ENCODE measurements at places on chromosomes 1 and 21. TPM values are rescaled to one million over a fixed set of nuclear protein-coding genes. Genes with fewer than 3 reads are reported as not detected.

GRCh38 chr1:66223681-66224080 is 310.3 kb upstream of the SGIP1 start:
- DNase-seq = no peak

GRCh38 chr1:93811326-93812065 is 67.5 kb downstream of the DNTTIP2 start:
- no peak for DNase-seq

DNA sequence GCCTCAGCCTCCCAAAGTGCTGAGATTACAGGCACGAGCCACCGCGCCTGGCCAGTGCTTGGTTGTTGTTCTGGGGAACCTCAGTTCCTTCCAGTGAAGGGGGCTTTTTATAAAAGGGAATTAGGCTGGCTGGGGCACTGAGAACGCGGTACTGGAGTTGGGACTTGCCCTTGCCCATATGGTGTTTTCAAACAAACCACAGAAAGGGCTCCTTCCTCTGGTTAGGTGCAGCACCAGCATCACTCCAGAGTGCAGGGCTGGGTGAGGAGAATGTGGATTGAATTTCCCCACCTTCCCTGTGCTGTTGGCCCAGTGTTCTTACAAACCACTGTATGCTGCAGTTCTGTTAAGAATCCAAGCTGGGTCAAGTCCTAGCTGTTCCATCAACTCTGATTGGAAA is 5.3 kb downstream of the MAN1C1 start:
- no peak for DNase-seq

DNA sequence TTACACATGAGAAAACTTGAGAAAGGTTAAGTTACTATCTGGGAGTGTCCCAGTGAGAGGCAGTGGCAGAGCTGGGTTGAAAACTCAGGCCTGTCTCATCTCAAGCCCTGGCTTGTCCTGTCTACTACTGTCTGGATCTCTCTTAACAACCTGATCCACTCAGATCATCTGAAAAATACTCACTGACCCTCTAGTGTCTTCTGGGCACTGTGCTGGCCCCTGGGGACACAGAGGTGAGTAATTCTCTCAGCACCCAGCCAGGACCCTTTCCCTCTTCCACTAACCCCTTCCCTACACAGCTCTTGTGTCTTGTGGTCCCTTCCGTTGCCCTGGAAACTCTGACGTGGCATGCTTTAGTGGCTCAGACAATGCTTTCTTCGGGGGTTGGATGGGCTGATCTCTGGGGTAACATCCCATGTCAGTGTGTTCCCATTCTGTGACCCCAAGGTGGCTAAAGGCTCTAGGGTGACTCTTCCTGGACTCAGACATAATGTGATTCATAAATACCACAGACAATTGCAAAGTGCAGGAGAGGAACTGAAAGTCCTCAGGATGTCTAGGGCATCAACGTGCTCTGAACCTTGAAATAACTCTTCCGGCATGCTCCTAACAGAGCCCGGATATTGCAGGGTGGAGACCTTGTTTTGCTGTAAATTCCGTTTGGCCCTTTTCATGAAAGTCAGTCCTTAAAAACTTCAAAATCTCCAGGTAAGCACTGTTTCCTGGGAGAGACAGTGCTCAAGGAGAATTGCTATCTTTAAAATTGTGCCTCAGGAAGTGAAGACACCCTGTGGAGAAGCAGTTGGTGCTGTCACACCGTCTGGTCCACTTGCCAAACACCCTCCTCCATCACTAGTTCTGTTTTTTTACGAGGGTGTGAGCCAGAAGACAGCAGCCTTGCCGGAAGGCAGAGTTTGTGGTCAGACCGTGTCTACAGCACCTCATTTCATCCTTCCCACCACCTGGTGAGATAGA is 4.0 kb downstream of the SHISAL2A start:
- no peak for DNase-seq

Gene PERM1
- 0.32 TPM for total RNA-seq

Gene ADCY10
- total RNA-seq = 0.09 TPM
